ENCODE measurements at places on chromosomes 7 and 10.
A peak's percentile ranks its signal among the peaks of the same experiment; 100 is the strongest.

DNA sequence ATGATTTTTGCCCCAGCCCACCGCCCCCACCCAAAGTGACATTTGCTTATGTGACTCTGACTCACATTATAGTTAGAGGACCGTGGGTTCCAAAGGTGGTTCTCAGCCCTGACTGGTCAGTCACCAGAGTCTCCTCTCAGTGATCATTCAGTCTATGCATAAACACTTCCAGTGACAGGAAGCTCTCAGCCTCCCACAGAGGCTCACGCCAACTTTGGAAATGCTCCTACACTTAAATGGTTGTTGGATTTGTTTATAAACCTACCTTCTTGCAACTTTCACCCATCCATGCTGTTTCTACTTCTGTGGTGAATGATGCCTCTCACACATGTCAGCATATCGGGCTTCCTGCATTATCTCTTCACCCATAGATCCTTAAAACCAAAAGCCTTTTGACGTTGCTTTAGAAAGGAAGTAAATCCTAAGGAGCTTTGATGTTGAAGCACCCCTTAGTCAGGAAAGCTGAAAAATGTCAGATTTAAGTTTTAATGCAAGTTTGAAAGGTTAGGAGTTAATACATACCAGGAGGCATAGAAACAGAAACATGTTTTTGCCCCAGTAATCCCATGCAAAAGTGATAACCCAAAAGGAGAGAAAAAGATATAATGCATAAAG, 46.5 kb upstream of the FGL2 start:
- DNase-seq = no peak

- DNase-seq = no peak
Observed at GRCh38 chr10:48701941-48702340, 17.3 kb downstream of the WDFY4 start.

DNA sequence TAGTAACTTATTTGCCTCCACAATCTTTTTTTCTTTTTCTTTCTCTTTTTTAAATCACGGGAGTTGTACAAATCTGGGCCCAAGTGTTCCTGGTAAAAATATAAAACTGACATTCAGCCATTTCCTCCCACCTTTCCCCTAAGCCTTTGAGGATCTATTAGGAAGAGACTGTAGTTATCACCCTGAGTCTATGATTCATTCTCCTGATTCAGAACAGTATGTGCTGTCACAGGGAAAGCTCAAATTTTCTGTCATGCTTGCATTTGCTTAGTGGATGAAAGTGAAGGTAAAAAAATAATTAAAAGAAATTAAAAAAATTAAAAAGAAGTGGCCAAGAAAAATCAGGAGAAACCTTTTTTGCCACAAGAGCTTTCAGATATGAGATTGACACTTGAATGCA, 71.7 kb downstream of the KIF20B start:
- DNase-seq = no peak

- peak; percentile 5 for DNase-seq
Observed at GRCh38 chr10:123241391-123242141, 87.4 kb downstream of the BUB3 start.

DNA sequence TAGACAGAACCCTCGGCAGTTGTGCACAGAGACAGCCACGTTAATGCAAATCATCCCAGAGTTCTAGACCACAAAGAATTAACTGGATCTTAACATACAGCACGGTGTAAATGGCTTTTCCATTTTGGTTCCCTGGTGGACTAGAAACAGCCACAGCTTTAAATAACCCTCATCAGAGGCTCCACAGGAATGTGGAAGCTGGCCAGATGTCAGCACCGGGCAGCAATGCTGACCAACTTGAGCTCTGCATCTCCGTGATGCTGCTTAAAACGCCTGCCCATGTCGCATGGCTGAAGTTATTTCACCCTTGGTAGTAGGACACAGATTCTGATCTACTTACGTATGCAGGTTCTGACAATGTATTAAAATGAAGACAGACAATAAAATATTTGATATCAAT, 24.5 kb downstream of the RSU1 start:
- no peak for DNase-seq

DNA sequence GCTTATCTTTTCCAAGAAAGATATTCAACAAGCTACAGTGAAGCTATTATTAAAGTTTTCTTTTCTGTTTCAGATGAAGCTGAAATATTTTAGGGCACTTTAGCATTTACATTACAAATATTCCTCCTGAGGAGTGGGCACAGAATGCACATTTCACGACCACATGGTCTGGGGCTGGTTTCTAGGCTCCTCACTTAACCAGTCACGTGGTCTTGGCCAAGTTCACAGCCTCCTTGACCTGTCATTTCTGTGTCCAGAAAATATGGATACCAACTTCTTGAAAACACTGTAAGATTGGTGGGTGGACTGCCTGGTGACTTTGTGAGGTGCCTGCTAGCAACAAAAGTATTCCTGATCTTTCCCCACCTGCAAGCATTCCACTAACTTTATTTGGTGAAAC, 70.9 kb downstream of the FAM171A1 start:
- DNase-seq = no peak

- no peak for DNase-seq
Observed at GRCh38 chr7:4078580-4078979, 603.5 kb upstream of the FOXK1 start.

- no peak for DNase-seq
Observed at GRCh38 chr10:118330295-118331076, 11.6 kb downstream of the FAM204A start.

GRCh38 chr7:111873326-111873646, 311.0 kb upstream of the IMMP2L start:
- DNase-seq = no peak

DNA sequence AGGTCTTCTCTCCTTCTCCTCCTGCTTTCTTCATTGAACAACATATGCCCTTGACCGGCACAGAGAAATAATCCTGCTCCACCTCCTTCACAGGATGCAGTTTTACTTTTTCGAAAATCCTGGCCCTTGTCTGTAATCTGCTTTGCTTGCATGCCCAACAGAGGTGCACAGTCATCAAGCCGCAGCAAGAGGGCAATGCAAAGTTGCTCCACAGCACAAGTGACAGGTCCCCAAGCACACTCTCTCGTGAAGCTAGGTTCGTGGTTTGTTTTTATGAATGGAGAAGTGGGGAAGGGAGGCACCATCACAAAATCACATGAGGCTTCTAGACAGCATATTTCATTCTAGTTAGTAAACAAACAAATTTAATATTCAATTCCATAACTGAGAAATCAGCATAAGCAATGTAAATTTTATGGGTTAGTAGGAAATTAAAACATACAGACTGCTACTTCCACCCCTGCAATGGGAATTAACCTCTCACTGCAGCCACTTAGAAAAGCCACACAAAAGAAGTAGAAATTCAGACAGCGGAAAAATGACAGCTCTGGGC, 178.8 kb downstream of the TPK1 start:
- no peak for DNase-seq

- no peak for DNase-seq
Observed at GRCh38 chr10:5591336-5591824, 66.6 kb downstream of the CALML3 start.

GRCh38 chr10:99529591-99530107, 3.1 kb upstream of the NKX2-3 start:
- DNase-seq = no peak

DNA sequence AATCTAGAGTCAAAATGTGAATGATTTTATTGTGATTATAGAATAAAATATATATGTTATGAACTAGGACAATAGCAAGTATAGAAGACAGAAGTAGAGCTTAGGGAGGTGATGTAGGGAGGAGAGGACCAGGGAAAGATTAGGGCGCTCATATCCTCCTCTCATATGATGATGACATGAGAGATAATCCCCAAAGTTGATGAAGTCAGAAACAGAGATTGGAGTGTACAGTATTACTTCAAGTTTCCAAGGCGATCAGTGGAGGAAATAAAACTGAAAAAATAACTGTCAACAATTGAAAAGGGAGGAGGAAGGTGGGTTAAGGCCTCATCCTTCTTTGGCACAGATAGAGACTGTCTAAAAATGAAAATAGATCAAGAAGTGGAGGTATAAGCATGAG, 14.9 kb downstream of the MACROH2A2 start:
- no peak for DNase-seq

DNA sequence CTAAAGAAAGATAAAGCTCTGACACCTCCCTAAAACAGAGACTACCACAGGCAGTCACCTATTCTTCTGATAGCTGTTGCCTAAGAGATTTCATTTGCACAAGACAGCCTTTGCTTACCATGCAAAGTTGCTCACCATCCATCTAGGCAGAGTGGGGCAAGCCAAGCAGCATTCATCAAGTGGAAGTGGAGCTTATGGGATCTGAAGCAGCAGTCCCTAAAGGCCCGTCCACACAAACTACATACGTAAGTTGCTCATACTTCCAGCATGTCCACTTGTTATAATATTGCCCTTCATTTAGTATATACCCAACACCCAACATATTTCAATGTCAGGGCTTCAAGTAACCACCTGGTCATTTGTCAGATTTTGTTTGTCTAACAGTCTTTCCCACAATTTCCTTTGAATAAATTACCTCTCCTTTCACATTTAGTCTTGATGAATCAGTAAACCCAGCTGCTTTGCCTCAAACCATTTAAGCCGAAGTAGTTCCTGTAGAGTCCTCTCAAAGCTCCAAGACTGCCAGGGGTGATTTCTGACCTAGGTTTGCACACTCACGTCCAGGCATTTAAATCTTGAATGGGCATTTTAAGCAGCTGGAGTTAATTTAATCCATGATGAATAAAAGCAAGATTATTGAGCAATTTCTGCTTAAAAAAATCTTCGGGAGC, 67.9 kb downstream of the ATAD1 start:
- DNase-seq = no peak

DNA sequence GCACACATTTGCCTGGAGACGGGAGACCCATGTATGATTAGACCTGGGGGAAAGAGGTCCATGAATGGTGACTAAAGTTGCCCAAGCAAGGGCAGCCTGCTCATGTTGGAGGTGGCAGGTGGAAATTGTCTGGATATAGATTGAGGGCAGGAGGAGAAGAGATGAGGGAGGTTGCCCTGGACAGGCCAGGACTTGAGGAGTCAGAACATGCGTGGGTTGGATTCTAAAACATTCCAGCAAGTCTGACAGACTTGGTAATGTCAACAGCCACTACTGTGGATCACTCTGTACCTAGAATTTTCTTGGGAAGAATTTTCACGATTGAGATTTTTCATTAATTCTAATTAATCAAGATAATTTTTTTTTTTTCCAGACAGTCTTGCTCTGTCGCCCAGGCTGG, 19.1 kb upstream of the SVOPL start:
- DNase-seq = no peak

- no peak for DNase-seq
Observed at GRCh38 chr7:38198366-38198765, 20.3 kb downstream of the STARD3NL start.

DNA sequence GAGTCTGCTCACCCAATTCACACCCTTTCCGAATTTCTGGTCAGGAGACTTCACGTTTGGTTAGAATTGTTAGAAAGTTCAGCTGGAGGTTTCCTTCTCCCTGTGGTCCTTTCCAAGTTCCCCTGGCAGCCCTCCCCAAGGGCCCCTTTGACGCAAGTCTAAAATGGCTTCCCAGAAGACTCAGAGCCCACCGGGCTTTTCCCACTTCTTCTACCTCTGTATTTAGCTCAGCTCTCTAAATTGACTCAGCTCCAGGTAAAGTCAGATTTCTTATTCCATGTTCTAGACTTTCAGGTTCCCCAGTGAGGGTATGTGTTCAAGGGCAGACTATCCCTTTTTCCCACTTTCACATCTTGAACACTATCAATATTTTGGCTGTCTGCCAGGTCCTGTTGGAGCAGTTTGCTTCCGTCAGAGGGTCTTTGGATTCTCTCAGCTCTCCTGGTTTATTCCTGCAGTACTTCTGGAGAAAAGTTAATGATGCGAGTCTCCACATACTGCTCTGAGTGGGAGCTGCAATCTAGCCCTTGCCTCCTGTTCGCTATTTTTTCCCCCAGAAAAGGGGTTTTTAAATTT, 53.1 kb upstream of the ZNF273 start:
- no peak for DNase-seq

- no peak for DNase-seq
Observed at GRCh38 chr7:157524731-157525130, 187.9 kb downstream of the DNAJB6 start.

DNA sequence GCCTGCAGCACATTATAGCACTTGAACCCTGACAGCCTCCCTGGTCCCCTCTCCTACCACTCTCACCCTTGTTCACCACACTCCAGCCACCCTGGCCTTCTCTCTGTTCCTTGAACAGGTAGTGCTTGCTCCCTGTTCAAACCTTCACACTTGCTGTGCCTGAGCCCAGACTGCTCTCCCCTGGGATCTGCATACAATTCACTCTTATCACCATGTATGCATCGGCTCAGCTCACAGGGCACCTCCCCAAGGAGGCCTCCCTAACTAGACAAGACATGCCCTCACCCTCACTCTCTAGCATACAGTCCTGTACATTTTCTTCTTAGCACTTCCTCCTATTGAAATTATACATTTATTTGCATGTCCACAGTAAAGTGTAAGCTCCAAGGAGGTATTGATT, 59.3 kb downstream of the FAM13C start:
- no peak for DNase-seq
